LHCN-M2 (cell line): ENCODE measurements at places on chromosomes 2 and 18.

DNA sequence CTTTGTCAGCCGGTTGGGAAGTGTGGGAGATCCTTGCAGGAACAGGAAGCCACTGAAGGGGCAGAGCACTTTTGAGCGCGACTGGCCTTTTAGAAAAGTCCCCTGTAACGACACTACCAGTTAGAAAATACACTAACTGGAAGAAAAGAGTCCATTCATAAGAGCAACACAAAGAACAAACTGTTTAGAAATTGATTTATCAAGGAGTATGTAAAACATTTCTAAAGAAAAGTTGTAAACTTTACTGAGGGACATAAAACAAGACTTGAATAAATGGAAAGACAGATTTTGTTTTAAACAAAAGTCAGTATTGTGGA is 29.8 kb upstream of the POMC start:
- no peak for DNase-seq

DNA sequence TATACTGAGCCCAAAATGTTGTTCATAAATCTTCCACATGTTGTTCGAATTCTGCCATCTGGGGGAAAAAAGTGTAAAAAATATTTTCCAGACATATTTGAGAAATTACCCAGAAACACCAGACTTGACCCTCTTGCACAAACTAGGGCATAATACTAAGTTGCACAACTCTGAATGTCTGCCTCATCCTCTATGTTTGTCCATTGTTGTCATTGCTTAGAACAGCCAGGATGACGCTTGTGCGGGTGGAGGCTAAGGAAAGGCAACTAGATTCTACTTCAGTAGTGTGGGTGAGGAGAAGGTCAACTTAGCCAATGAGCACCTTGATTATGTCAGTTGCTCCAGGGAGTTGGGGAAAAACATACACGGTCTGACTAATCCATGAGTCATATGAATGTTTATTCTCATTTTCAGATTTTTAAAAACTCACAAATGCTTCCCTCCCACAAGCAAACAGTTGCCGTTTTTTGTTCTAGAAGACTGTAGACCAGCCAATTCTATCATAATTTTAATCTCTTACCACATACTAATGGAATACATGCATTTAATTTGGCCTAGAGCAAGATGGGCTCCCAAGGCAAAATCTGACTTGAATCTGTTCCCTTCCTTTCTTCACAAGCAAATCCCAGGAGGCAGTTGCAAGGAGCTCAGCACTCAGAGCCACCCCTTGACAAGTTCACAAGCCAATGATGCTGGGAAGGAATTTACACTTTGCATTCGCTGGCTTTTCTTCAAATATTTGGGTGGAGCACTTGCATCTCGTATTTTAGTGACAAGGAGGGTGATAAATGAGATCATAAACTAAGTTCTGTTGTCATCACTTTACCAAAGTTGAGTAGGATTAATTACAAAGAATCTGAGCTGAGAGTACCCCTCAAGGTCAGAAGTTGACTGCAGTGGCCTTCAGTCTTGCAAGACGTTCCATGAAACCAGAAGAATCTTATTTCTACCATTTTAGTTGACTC is 163.2 kb upstream of the TWIST2 start:
- peak; percentile 97 for DNase-seq

DNA sequence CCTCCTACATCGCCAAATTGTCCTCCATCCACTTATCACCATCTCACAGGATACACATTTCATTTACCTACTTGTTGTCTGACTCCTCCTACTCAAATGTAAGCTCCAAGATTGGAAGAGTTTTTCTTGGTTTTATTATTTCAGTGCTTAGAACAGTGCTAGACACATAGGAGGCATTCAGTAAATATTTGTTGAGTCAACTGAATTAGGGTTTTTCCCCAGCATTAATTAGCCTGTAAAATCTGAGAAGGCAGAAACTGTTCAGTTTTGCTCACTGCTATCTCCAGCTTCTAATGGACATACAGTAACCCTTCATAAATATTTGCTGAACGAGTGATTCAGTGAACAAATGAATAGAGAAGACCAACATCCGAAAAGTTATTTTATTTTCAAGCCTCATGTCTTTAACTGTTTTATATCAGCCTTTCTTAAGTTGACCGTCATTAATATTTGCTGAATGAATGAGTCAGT is 800 bp downstream of the TTC21B start:
- peak; percentile 4 for DNase-seq

DNA sequence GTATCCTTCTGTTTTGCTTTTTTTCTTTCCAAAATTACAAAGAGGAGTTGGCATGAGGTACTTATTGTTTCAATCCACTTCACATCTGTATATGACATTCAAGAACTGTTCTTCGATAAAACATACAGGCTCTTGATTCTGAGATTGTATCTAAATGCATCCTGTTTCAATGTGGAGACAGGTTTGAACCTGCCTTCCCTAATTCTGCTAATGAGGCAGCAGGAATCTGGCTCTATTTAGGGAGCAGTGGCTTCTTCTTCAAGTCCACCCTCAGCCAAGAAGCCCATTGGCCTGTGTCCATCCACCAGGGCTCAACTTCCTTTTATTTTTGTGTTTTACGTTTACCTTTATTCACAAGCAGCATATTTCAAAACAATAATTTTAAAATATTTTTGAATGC is 84.8 kb upstream of the PIK3C3 start:
- DNase-seq = no peak

DNA sequence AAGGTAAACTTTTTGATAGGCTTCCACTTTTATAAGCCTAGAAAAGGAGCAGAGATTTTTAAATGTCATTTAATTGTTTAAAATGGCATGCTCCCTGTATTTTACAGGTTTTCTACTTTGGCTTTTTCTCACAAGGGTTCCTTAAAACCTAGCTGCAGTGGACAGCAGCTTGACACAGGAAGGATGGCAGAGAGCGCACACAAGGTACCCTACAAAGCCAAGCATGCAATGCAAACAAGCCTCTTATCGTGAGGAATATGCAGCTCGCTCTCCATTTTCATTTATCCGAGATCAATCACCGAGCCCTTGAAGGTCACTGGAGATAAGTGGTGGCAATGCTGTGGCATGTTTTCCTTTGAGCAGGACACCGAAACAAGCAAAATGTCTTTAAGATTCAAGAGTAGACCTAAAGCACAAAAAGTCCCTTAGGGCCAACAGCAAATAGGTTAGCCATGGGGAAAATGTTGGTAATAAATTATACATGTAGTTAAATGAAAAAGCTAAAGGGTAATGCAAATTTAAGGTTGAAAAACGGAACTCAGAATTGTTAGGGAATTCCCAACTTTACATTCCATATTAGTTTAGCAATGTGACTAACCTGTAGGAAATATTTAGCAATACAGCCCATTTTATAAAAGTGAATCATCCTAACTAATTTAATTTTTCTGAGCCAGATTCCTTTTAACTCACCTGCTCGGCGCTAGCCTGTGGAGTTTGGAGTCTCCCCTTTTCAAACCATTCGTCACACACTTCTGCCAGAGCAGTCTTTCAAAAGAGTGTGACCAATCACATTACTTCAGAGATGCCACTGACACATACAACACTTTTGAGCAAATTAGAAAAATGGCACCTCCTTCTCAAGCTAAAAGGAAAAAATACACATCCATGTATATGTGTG is 337.9 kb upstream of the PKDCC start:
- no peak for DNase-seq

DNA sequence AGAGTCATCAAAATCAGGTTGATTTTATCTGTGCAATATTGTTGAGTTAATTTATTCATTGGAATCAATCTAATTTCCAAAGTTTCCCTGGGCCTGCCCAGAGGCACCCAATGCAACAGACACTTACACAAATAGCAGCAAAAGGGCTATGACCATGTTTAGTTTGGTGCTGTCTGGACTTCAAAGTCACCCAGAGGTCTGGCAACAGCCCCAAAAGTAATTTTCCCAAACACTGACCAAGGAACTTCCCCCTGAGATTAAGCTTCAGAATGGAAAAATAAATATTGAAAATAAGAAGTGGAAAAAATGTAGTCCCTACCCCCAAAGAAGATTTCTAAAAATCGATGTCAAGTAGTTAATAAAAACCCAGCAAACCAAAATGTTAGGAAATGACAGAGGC is 70.9 kb upstream of the RNF152 start:
- DNase-seq = no peak

GRCh38 chr2:147818741-147819140 is 26.1 kb upstream of the ACVR2A start:
- no peak for DNase-seq

DNA sequence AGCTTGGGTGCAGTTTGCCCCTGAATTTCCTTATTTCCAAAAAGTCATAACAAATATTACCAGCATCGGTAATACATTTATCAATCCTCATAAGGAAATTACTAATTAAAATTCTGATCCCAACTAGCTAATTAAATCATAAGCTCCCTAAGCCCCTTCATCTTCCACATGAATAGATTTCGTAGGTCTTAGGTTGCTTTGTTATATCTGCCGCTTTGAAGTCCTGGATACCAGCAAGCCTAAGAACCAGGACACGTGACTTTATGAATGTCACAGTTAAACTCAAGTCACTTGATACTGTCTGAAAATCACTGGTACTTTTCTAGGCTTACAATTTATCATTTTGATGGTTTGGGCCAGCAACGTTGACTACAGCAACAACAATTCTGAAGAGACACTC is 134.8 kb upstream of the CAVIN2 start:
- DNase-seq = no peak

DNA sequence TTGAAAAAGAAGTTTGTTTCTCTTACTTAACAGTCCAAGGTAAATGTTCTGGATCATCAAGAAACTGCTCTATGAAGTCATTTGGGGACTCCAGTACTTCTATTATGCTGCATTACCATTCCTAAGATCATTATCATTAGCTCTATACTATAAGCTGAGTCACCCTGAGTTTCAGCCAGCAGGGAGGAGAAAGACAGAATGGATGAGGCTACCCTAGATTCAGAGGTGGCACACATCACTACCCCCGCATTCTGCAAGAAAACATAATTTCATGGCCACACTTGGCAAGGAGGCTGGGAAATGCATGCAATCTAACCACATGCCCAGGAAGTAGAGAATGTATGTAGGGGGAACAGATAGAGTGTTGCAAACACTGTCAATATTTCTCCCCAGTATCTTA is 16.6 kb upstream of the LNPK start:
- DNase-seq = no peak

- DNase-seq = no peak
Measured at GRCh38 chr2:191066197-191066918, 52.4 kb upstream of the STAT1 start.

- DNase-seq = no peak
Measured at GRCh38 chr2:16664809-16665747, 556 bp downstream of the CYRIA start.

- DNase-seq = peak; percentile 65
Measured at GRCh38 chr2:204544961-204545860, at the start of gene PARD3B. Gene PARD3B, plus strand, starts transcription at chr2:204545475. Its CDS starts 525 bp downstream, at chr2:204546000.

DNA sequence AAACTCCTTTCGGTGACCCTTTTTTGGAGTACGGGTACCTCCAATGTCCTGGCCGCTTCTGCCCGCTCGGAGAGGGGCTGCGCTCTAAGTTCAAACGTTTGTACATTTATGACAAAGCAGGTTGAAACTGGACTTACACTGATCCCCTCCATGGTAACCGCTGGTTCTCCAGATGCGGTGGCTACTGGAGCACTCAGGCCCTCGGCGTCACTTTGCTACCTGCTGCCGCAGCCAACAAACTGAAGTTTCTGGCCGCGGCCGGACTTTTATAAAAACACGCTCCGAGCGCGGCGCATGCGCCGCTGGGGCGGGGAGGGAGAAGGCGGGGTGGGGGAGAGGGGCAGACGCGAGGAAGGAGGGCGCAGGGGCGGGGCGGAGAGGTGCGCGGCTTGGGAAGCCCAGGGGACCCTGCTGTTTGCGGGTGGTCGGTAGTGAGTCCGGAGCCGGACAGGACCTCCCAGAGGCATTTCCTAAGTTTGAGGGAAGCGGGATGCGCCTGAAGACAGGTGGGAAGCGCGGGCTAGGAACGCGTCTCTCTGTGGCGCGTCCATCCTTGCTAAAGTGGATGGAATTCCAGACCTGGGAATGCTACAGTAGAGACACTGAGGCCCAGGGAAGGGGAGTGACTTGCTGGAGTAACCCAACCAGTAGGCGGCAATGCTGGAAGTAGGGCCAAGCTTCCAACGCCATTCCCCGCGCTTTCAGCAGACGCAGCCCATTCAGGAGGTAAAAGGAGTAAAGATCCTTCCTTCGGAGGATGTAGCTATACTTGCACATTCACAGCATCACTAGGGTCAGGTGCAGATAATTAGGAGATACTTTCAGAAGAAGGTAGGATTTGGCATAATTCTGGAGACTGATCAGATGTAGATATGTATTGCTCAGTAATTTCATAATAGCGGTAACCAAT is at the start of gene CXCR4:
Gene CXCR4 (minus strand): TSS at position 241 of the 910 bp plus-strand sequence. CDS start 89 bp downstream, at position 152.
- no peak for DNase-seq

- DNase-seq = peak; percentile 82
Measured at GRCh38 chr18:23573626-23574431, 12.5 kb downstream of the NPC1 start.

DNA sequence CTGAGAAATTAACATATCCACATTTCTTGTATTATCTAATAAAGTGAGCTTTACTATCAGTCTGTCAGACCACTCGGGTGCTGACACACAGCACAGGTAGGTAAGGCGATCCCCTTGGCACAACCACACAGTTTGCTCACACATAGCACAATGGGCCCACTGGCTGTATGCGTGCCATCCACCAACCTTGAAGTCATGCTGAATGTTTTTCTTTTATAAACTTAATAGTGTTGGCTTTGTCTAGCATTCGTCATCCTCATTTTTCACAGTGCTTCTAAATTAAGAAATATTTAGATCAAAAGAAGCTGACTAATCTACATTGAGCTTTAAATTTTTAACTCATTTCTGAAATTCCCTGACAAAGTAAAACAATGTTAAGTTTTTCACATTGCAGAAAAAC is 50.0 kb upstream of the PAPOLG start:
- peak; percentile 6 for DNase-seq

- DNase-seq = no peak
Measured at GRCh38 chr2:71455011-71455740, 1.8 kb downstream of the DYSF start.

GRCh38 chr2:237253046-237253702 is 160.8 kb downstream of the COL6A3 start:
- DNase-seq = no peak

DNA sequence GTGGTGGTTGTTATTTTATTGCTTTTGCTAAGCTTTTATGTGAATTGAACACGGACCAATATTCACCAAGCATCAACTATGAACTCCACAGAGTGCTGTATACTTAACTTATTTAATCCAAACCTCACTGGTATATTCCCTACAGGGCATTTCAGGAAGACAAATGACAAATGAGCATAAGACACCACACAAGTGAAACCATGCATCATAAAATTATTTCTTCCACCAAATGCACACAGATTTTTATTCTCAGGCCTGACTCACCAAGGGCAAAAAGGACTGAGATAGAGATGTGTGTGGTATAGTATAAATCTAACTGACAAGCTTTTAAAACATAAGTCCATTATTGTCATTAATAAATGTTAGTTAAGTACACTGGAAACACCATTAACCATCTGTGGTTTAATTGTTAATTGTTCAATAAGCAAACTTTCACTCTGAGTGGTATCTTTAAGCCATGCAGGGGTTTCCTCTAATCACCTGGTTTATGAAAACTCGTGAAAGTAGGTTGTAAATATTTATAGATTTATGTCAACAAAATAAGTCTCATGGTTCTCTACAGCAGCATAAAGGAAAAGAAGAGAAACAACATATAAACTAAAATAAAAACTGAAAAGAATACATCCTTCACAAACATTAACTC is 77.6 kb upstream of the CRIM1 start:
- DNase-seq = no peak
